ENCODE measurements at places on chromosomes 2 and 18.

GRCh38 chr2:123692121-123692520 lies 333.0 kb upstream of the CNTNAP5 start:
- DNase-seq, result no peak

- no peak for DNase-seq
Measured at GRCh38 chr2:241926541-241927311, 57.2 kb downstream of the RTP5 start.

DNA sequence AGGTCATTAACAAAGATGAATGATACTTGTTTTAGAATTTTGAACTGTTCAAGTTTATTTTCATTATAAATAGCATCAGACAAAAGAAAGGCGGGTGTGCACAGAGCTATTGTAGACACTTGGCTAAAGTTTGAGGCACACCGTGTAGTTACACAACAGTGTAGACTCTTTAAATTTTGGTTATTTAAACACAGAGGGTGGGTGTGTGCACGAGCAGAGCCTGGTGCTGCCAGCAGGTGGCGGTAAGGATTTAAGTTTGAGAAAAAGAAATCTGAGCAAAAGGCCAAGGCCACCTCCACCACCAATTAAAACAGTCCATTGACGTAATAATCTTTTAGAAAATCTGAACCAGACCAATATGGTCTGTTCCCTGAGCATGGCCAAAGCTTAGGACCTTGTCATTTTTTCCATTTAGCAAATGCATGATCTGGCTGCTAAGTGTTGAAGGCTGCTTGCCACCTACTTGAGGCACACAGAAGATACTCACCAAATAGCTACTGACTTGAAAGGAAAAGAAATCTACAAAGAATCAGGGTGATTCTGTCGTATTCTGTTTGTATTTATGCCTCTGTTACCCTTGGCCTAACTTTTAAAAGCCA lies 14.3 kb downstream of the COPS7B start:
- peak; percentile 66 for DNase-seq

DNA sequence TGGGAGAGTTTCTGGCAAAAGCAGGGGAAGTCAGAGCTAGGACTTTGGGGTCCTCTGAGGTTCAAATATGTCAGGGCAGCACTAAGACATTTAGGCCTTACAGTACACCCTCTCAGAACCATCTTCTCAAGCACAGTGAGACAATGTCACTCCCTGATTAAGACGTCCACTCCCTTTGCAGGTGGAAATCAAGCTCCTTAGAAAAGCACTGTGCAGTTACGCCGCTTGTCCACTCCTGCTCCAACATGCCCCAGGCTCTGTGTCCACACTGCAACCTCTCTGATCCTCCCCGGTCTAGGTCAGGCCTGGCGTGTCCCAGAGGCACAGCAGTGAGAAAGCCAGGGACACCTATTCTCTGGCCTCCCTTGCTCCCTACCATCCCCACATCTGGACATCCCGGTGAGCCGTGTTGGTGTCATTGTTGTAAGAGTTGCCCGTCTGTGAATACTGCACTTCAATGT lies 528.6 kb upstream of the ID2 start:
- DNase-seq, result no peak

GRCh38 chr18:79429785-79430281 lies 34.1 kb downstream of the NFATC1 start:
- no peak for DNase-seq

DNA sequence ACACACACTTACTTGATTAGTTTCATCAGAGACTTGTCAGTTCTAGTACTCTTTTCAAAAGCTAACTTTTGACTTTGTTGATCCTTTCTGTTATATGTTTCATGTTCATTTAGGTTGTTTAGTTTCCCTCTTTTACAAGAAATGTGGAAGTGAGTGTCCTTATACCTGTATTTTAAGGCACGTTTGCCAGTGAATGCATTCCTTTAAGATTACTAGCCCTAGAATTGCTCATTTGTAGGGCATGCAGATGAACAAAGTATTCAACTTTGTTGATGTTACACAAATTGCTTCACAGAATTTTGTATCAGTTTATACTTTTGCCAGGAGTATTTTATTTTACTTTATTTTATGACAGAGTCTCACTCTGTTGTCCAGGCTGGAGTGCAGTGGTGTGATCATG lies 6.3 kb downstream of the IL1RL2 start:
- DNase-seq, result peak; percentile 14

DNA sequence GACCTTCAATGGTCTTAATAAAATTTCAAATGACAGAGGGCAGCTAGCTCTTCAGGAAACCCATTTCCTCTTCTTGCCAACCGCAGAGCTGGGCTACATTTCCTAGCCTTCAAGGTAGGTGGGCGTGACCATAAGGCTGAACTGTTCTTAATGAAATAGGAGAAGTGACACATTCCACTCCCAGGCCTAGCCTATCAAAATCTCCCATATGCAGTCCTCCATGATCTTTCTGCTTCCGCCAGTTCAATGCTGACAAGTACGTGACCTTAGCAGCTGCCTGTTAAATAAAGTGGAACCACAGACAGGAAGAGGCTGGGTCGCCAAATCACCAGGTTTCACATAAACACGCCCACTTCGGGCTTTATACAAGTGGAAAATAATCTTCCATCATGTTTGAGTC lies 13.2 kb downstream of the SERPINE2 start:
- no peak for DNase-seq

GRCh38 chr2:27911458-27912210 lies 21.1 kb downstream of the BABAM2 start:
- DNase-seq, result no peak

DNA sequence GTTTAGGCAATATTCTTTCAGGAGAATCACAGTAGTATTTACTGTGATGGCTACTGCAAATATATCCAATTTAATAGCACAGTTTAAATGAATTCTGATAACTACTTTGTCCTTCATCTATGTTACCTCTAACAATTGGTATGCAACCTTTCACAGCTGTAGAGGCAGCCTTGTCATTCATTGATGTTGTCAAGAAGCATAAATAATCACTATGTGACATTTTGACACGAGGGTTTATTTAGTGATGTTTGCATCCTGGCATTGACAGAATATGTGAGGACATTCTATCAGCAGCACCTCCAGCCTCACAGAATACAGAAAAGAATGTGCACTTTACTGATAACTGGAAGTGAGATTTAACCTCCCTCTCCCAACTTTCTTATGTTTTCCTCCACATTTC lies 9.3 kb upstream of the KCNJ3 start:
- DNase-seq, result no peak

GRCh38 chr2:149765636-149766035 lies 178.1 kb upstream of the MMADHC start:
- DNase-seq, result no peak

- DNase-seq, result no peak
Measured at GRCh38 chr2:47014564-47015051, 99.0 kb upstream of the MCFD2 start.

GRCh38 chr2:219737270-219737691 lies 109.9 kb downstream of the SLC4A3 start:
- peak; percentile 48 for DNase-seq

DNA sequence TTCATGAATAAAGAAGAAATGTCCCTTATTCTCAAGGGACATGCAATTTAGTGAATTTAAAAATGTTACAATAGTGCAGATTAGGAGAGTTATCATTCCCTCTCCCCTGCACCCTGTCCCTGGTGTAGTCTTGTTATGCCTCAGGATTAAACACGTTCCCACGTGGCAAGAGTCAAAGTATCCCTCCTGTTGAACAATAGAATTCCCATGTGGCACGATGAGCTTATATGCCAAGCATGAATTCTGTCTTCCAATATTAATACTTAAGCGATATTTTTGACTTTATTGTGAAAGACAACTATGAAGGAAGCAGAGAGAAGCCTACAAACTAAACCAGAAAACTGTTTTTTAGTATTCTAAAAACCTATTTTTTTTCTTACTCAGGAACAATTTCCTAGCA lies 36.7 kb upstream of the SPAG16 start:
- DNase-seq, result no peak

- no peak for DNase-seq
Measured at GRCh38 chr18:9173770-9174233, 37.2 kb downstream of the ANKRD12 start.

DNA sequence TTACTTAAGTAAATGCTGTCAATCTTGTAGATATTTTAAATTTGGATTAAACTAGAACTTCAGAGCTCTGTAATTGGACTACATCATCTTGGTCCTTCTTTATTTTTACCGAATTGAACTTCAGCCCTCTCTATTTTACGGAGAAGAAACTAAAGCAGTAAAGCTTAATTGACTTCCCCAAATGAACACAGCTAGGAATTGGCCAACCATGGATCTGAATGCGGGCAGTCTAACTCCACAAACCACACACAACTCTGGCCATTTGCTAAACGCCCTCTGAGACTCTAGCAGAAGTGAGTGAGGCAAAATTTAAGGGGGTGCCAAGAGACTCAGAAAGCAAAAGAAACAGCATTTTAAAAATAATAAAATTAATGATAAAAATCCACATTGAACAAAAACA lies 86.3 kb upstream of the KCTD1 start:
- DNase-seq, result no peak

DNA sequence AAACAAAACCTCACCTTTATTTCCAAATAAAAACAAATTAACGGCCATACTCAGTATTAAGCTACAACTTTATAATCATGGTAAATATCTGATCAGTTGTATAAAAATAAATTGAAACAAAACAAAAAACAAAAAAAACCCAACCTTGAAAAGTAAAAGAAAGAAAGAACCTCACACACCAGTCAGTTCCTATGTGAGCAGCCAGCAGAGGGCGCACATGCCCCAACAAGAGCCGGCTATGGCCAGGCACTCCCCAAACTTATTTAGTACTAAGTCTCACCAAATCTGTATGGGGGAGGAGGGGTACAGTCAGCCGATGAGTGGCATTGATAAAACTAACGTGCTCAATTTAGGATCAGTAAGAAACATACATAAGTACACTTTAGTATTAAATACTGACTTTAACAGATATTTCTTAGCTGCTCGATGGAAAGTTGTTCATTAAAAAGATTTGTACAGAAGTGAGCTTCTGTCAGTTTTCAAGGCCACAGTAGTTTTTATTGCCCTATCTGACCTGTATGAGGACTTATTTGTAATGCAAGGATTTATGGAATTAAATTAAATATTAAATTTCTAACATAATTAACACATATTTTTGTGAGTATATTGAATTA lies 172.6 kb downstream of the TCF4 start:
- DNase-seq, result peak; percentile 93

GRCh38 chr2:5699963-5700362 lies 7.8 kb downstream of the SOX11 start:
- DNase-seq, result no peak

- no peak for DNase-seq
Measured at GRCh38 chr18:48599391-48599790, 60.6 kb downstream of the CTIF start.

GRCh38 chr2:33058716-33059470 lies 112.1 kb downstream of the LTBP1 start:
- no peak for DNase-seq

- peak; percentile 93 for DNase-seq
Measured at GRCh38 chr2:163735685-163736432, at the start of gene FIGN. Gene FIGN (minus strand): TSS chr2:163736008. CDS start chr2:163734927, 1,081 bp downstream.

- no peak for DNase-seq
Measured at GRCh38 chr2:233800208-233800607, 22.1 kb downstream of the MROH2A start.

DNA sequence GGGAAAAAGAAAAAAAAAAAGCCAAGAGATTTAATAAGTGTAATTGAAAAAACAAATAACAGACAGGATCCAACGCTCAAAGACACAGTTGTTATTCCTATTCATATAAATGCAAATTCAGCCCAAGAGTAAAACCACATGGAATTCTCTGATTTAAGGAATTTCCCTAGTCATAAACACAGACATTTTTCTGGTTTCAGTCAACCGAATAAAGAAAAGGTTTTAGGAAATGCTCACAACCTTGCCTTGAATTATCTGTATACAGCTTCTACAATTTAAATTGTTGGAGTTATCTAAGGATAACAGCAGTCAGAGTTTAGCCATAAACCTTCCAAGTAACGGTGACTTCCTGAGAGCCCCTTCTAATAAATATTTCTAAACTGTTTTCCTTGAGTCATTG lies 122.7 kb downstream of the VWC2L start:
- peak; percentile 59 for DNase-seq

DNA sequence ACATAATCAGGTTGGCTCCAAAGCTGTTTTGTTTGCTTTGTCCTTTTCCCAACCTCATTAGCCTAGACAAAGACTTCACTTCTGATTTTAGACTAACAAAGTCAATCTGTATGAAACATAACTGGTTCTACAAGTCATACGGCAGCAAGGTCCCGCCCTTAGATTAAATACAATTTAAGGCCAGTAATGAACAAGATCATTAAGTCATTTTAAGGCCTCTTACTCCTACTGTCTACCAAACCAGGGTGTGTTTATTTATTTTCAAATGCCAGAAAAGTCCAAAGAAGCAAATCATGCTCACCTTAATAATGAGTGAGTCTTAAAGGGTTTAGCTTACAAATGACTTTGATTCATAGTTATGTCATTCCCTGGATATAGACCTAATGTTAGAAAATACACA lies 148.4 kb upstream of the ACVR2A start:
- no peak for DNase-seq

DNA sequence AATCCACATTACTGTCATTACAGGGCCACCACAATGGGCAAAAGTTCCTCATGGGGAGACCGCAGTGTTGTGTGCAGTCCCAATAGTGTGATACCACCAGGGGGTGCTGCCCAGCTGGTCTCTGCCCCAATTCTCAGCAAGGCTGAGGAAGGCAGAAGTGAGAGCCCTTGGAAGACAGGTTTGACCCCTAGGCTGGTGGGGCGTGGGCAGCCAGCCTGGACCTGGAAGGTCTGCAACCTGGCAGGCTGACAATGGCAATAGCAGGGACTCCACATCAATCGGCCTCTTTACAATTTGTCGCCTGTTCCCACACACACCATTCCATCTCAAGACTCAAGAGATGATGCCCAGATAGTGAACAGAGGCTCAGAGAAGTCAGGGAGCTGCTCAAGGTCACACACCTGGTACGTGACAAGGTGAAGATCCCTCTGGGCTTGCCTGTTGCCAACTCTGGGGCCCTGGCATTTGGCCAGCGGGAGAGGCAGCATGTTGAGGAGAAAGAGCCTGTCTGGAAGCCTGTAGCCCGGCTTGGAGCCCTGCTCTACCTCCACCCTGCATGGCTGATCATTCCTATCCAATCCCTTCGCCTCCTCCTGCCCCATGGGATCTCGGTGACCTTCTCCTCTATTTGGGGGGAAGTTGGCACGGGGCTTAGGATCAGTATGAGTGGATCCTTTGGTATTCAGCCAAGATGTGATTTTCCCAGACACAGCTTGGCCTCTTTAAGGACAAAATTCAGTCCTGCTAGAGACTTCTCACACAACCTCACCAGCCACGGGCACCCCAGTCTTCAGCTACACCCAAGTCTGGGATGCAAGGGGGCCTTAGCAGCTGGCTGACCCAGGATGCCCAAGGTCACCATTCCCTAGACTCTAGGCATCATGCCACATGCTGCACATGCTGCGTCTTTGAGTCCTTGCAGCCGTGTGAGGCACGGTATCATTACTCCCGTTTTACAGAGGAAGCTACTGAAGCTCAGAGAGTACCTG lies 2.9 kb upstream of the ATOH8 start:
- peak; percentile 82 for DNase-seq

GRCh38 chr18:70293166-70293565 lies 4.3 kb downstream of the SOCS6 start:
- no peak for DNase-seq

Data from adipocyte (in vitro differentiated cells).